CD14-positive monocyte (primary cell): ENCODE measurements at places on chromosomes 6 and 20. TPM values are rescaled to one million over a fixed set of nuclear protein-coding genes. Genes with fewer than 3 reads are reported as not detected.

Gene BANF2
- not detected in 2 replicates for polyA plus RNA-seq

Gene CPXM1
- 0.05 TPM in 1 of 2 replicates, not detected in the other for polyA plus RNA-seq

Gene PAQR8
- polyA plus RNA-seq, result 6.8 TPM

Gene SEL1L2
- 0.45 TPM in 1 of 2 replicates, not detected in the other for polyA plus RNA-seq

Gene CYB5R4
- 116 TPM for polyA plus RNA-seq

Gene TRIM31
- not detected for polyA plus RNA-seq

Gene IRF4
- 5.5 and 13.6 TPM in 2 replicates for polyA plus RNA-seq

Gene GRM1
- polyA plus RNA-seq, result not detected

Gene PNLDC1
- not detected for polyA plus RNA-seq

Gene HTR1E
- polyA plus RNA-seq, result not detected

Gene FIG4
- 13.7 and 27.2 TPM in 2 replicates for polyA plus RNA-seq

Gene PHACTR3
- polyA plus RNA-seq, result 0.17 TPM in 1 of 2 replicates, not detected in the other

Gene HLA-G
- 0.12 TPM for polyA plus RNA-seq

Gene FAM110A
- polyA plus RNA-seq, result 27.8 TPM

Gene HRH3
- not detected in 2 replicates for polyA plus RNA-seq
